ENCODE measurements at places on chromosomes 4 and X.

DNA sequence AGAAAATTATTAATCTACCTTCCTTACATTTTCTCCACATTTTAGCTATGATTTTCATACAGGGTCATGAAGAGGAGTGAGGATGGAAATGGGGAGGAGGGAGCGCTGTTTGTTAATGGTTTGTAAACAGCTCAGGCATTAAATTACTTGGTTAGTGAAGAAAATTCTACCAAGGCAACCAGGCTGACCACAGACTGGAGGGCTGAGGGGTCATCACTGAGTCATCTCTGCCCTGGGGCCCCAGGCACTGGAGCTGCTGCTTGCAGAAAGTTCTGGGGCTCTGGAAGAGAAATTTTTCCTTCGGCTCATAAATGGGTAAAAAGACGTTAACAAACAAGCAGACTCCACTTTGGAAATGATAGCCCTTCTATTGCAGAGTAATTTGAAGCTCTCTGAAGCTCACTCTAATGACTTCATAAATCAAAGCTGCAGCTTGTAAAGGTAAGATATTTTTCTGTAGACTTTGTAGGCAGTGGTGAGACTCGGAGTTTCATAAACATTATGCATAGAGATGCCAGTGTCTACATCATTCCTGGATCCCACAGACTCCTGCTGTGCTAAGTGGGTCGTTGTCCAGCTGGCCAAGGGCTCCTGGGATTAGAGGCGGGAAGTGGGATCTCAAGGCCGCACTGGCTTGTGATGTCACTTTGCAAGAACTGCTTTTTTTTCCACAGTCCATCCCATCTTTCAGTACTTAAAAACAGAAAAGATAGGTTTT lies 159.6 kb downstream of the PTTG2 start:
- DNase-seq: no peak

- DNase-seq: no peak
Observed at GRCh38 chr4:12844141-12844540, 640.0 kb downstream of the RAB28 start.

DNA sequence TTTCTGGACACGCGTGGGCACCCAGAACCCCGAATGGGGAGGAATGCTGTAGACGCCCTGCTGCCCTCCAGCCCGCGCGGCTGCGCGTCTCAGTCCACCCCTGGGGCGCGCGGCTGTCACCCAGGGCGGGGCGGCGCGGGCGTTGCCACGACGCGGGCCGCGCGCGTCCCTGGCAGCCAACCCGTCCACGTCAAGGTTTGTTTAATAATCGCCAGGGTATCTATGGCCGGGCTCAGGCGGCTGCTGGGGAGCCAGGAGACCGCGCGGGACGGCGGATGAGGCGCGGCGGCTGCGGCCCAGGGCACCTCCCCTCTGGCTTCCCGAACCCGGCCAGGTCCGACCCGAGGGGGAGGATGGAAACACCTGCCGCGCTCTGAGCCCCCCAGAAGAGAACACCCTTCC lies at the start of gene SPATA18:
Gene SPATA18 (plus strand): TSS at position 92 of the 402 bp plus-strand sequence. CDS start 401 bp downstream, outside the sequence.
- no peak for DNase-seq

DNA sequence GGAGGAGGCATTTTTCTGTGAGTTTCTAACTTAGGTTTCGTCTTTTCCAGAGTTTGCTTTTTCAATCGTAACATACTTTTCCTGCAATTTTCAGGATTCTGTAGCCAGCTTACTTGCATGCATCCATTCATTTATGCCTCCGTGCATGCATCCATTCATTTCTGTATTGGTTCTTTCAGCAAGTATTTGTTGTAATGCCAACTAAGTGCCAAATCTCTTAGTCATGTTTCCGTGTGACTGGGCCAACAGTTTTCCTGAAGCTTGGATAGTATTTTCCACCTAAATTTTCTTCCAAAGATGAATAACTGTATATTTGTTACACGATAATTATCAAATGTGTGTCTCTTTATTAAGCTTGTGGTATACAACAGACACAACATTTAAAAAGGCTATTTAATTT lies 41.5 kb downstream of the CBLL2 start:
- DNase-seq: no peak

- no peak for DNase-seq
Observed at GRCh38 chr4:8006471-8006870, 66.8 kb upstream of the AFAP1 start.

GRCh38 chr4:108788731-108789130 lies 25.9 kb upstream of the ETNPPL start:
- no peak for DNase-seq

- DNase-seq: peak; percentile 32
Observed at GRCh38 chrX:124216396-124217115, 115.9 kb upstream of the TEX13D start.

Measured in Kasumi-1 (cell line).